ENCODE measurements at places on chromosomes 2 and 18. TPM values are rescaled to one million over a fixed set of nuclear protein-coding genes. Genes with fewer than 3 reads are reported as not detected.

DNA sequence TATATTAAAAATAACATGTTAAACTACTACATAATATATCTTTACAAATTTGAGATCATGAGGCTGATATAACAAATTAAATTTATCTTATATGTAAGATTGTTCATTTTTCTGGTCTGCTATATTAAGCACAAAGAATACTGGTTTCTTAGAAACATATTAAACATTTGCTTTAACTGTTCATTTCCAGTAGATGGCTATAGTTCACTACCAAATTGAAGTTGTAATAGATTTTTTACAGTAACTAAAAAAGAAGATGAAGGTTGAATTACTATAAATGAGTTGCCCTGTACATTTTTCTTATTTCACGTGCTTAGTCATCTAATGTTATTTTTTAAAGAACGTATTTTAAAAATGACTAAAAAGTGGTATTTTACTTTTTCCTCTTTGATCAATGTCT is 57.0 kb downstream of the ZNF407 start:
- no peaks in the 10 kb centered on the region for H3K36me3 ChIP-seq
- no peaks in the 10 kb centered on the region for H3K4me1 ChIP-seq
- H3K4me3 ChIP-seq, result no peak overlapping the region
- no peak for DNase-seq

CDH7 gene
- not detected for total RNA-seq

- H3K27ac ChIP-seq, result no peak overlapping the region
- H3K36me3 ChIP-seq, result peaks cover 28% of the 10 kb centered on the region
- no peak for DNase-seq
- peaks cover 11% of the 10 kb centered on the region for H3K4me1 ChIP-seq
- no peak overlapping the region for H3K4me3 ChIP-seq
- H3K27me3 ChIP-seq, result no peaks in the 10 kb centered on the region
Observed at GRCh38 chr2:70010576-70011111, 49.2 kb upstream of the ASPRV1 start.

DNA sequence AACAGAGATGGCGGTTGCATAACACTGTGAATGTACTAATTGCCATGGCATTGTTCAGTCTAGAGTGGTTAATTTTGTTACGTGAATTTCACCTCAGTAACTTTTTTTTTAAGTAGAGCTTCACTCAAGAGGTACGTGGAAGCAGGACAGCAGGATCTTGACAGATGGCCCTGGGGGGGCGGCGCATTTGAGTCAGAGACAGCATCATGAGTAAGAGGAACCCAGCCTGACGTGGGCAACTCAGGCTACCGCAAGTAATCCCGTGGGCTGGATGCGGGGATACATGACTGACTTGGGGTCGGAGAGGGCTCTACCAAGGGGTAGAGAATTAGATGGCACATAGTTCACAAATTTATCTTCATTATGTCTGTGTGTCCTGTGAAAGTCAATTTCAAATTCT is 38.1 kb upstream of the DAPL1 start:
- H3K4me3 ChIP-seq, result no peak overlapping the region
- H3K4me1 ChIP-seq, result no peaks in the 10 kb centered on the region
- H3K27ac ChIP-seq, result no peak overlapping the region
- H3K36me3 ChIP-seq, result no peaks in the 10 kb centered on the region
- H3K27me3 ChIP-seq, result peaks cover 3% of the 10 kb centered on the region
- DNase-seq, result no peak

DNA sequence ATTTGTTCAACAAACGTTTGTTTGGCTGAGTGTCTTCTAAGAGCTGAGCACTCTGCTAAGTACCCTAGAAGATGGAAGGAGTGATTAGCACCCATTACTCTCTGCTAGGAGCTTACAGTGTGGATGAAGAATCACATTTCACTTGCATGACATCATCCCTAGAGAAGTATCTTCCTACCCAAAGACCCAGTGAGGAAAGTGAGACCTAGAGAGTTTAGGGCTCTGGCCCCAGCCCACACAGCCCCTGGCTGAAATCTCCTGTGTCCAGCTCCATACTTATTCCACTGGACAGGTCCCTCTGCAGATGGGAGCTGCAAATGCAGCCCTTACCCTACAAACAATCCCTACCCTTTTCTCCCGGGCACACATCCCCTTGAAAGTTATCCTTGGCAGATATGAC is 26.8 kb upstream of the EPAS1 start:
- H3K27ac ChIP-seq, result peak overlapping the region; percentile 77
- no peaks in the 10 kb centered on the region for H3K36me3 ChIP-seq
- H3K27me3 ChIP-seq, result no peaks in the 10 kb centered on the region
- no peak overlapping the region for H3K4me3 ChIP-seq
- DNase-seq, result no peak

RAD51AP2 gene
- total RNA-seq, result not detected

CFAP65 gene
- total RNA-seq, result not detected

DNA sequence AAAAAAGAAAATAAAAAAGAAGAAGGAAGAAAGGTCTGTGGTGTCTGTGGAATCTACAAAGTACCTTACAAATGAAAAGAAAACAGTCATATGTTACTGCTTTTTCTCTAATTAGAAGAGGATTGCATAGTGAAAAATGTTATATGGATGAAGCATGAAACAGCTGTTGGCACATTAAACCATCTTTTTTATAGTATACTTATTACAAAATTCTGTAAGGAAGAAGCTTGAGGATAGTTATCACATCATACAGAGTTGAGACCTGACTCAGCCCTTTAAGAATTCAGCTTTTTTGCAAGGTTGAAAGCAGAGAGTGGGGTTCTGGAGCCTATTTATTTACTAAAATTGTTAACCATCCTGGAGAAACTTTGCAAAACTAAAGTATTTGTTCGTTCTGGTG is 222.7 kb downstream of the PHLPP1 start:
- H3K4me3 ChIP-seq, result no peak overlapping the region
- no peaks in the 10 kb centered on the region for H3K36me3 ChIP-seq
- peaks cover 8% of the 10 kb centered on the region for H3K4me1 ChIP-seq
- H3K27ac ChIP-seq, result no peak overlapping the region

PXDN gene
- not detected for total RNA-seq

DNA sequence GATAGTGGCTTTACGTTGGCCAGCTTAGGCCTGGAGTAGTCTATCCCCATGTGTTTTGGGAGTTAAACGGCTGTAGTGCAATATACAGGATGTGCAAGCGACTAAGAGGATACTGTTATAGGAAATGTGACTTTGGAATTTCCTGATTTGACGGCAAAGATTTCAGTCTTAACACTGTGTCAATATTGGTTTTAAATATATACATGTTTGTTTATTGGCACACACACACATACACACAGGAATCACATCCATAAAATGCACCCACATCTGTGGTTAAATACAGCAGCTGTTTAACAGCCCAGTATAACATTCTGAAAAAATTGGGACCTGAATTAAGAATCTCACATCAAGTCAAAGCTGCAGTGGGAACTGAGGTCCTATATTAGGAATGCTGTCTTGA is 347.1 kb downstream of the TXNL1 start:
- no peaks in the 10 kb centered on the region for H3K27me3 ChIP-seq
- H3K27ac ChIP-seq, result no peak overlapping the region
- H3K4me3 ChIP-seq, result no peak overlapping the region

DNA sequence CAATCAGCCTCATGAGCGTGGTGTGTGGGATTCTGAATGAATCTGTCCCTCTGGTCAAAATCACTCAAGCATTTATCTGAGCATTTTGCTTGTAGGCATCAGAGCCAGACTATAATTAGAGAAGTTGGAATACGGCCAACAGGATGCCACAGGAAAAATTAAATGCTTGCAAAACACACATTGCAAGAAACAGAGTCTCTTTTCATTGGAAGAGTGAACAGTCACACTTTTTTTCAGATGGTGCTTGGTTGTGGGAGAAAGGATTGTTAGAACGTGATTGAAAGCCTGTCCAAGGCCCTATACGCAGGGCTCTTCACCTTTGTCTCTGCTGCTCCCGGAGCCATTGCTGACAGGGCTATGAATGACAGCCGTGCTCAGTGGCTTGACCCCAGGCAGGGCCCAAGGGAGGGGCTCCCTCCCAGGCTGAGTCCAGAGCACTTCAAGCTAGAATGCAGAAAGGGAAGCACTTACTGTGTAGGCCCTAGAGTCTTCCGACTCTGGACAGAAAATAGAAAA is 59.8 kb downstream of the SNTG2 start:
- no peaks in the 10 kb centered on the region for H3K27me3 ChIP-seq
- no peaks in the 10 kb centered on the region for H3K4me1 ChIP-seq
- DNase-seq, result no peak
- H3K27ac ChIP-seq, result no peak overlapping the region

DNA sequence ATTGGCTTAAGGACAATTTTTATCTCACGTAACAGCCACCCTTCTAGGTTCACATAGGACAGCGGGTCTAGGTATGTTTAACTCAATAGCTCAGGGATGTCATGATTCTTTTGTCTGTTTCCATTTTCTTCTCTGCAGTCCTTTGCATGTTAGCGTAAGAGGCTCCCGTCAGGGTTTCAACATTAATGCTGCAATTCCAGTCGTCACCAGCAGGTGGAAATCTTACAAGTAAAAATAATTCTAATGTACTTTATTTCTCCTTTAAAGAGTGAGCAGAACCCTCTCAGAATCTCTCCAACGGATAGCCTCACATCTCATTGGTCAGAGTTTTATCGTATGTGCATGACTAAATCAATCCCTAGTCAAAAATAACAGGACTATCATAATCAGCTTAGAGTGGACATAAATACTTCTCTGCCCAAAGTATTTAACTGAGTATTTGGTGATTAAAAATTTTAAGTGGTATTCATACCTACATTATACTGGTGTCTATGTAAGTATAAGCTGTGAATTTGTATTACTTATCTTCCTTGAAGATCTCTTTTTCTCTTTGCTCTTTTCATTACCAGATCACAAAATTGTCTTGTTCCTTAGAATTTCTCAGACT is 487.2 kb upstream of the GCFC2 start:
- no peak overlapping the region for H3K4me3 ChIP-seq
- H3K4me1 ChIP-seq, result no peaks in the 10 kb centered on the region
- no peaks in the 10 kb centered on the region for H3K27me3 ChIP-seq
- H3K36me3 ChIP-seq, result no peaks in the 10 kb centered on the region
- DNase-seq, result peak; percentile 26

DNA sequence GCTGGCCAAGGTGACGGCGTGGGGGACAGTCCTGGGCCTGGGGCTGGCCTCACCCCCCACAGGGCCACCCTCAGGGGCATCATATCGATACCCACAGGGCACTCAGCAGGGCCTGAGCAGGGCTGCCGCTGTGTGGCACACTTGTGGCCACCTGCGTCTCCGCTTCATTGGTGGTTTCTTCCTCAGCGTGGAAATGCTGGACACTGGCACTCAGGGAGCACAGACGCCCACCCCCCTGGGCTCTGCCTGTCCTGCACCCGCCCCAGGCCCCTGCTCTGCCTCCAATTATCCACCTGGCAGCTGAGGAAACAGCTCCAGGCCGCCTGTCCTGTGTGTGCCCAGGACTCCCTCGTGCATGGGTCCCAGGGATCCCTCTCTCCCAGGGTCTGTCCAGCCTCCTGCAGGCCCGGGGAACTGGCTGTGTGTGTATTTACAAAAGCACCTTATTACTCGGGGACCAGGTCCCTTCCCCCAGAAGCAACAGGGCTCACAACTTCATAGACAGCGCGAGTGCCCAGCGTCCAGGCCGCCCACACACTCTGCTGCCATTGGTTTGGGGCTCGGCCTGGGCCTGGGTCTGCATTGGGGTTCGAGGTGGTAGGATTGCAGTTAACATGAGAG is 13.1 kb downstream of the CROCC2 start:
- no peaks in the 10 kb centered on the region for H3K36me3 ChIP-seq
- H3K4me3 ChIP-seq, result no peak overlapping the region
- peaks cover 5% of the 10 kb centered on the region for H3K27me3 ChIP-seq

DNA sequence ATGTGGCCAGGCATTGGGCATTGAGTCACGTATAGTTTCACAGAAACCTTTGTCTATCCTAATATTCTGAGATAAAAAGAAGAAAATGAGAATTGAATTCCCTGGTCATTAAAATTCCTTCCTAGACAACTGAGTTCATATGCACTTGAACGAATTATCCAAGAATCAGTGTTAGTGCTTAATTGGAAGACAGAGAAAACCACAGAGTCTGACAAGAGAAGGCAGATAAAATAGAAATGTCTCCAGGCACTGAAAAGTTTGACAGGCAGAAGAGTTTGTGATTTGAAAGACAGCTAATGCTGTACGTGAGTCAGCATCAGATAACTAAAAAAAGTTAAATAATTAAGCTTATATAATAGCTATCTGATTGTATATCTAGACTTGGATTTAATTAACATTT is 47.7 kb upstream of the TRIB2 start:
- no peak overlapping the region for H3K4me3 ChIP-seq
- H3K27me3 ChIP-seq, result peaks cover 5% of the 10 kb centered on the region
- H3K27ac ChIP-seq, result no peak overlapping the region

DNA sequence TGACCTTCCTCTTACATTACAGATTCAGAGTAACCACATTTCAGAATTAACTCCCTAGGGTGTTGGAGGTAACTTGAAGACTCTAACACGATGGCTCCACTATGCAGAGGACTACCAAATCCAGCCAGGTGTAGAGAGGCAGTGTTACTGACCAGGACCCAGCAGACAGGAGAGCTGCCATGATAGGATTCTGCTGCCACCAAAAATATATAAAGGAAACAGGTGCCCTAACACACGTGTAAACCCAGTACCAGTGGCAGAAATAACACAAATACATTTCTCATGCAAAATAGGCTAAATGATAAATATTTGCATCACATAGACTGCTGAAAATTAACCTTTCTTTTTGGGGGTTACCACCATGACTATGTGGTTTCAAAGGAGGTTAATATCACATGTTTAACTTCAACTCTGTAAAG is 7.0 kb downstream of the ZBTB14 start:
- no peak overlapping the region for H3K4me3 ChIP-seq
- H3K36me3 ChIP-seq, result peaks cover 49% of the 10 kb centered on the region
- DNase-seq, result no peak
- H3K27ac ChIP-seq, result no peak overlapping the region

POTEC gene
- total RNA-seq, result not detected

DNA sequence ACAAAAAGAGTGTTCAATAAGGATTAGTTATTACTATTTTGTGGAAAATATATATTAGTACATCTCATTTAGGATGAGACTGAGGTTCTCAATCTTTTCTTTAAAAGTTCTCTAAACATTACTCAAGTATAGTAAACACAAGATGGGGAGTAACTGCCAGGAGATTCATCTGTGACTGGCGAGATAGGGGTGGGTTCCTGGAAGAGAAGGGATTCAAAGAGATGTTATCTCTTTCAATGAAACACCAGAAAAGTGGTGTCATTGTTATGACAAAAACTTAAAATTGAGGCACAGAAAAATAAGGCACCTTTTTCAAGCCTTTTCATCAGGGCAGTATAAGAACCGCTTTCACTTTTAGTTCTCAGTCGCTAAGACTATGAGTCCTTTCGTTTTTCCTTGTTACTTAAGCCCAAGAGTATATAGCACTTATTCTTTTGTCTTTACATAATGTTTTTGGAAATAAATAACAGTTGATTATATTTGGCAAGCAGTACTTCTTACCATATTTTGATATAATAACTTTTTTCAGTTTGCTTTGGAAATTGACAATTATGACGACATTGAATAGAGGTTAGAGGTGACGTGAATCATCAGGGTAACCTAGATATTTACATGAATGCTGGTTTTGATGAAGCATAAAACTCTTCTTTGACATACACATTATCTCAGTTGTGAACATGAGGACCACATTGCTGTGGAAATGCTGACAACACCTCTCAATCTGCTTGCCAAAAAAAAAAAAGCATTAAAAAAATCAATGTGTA is 393.9 kb upstream of the TCF4 start:
- H3K4me3 ChIP-seq, result no peak overlapping the region
- no peak overlapping the region for H3K27ac ChIP-seq
